Testis (tissue), 5 donors: ENCODE measurements at places on chromosomes 5 and 9. TPM values are rescaled to one million over a fixed set of nuclear protein-coding genes. Genes with fewer than 3 reads are reported as not detected.

- no peaks in the 10 kb centered on the region for H3K4me1 ChIP-seq
- no peak for DNase-seq
- no peaks in the 10 kb centered on the region for H3K36me3 ChIP-seq
- no peak overlapping the region for H3K4me3 ChIP-seq
Measured at GRCh38 chr9:105647595-105648349, 14.5 kb upstream of the TAL2 start.

GRCh38 chr5:31291323-31291854, 97.9 kb downstream of the CDH6 start:
- DNase-seq = no peak
- no peaks in the 10 kb centered on the region for H3K36me3 ChIP-seq
- H3K27me3 ChIP-seq = no peaks in the 10 kb centered on the region
- H3K4me3 ChIP-seq = no peak overlapping the region

DNA sequence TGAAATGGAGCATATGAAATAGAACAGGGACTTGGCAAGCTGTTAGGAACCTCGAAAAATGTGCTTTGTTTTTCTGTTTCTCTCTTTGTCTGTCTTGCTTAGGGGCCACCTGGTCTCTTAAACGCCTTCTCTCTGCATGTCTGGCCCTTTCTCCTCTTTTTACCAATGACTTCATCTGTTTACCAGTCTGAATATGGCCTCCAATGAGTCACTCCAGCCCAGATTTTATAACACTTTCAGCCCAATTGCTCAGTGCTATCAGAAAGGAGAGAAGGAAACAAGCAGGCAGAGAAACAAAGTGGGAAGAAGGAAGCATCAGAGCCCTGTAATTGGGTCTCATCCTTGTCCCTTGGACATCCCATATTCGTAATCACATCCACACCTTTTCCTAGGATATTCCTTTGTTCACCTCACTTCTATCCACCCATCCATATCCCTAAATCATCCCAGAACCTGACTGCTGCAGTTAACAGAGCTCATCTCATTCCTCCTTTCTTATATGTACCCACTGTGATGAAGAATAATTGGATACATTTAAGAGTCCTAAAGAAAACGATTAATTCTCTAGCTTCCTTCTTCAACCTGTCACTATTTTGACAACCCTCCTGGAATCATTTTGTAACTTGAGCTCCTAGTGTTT, 151.8 kb upstream of the GPR151 start:
- no peaks in the 10 kb centered on the region for H3K36me3 ChIP-seq
- no peaks in the 10 kb centered on the region for H3K4me1 ChIP-seq
- no peak for DNase-seq
- H3K27me3 ChIP-seq = no peaks in the 10 kb centered on the region

Gene GOLM1
- total RNA-seq = 28.3 TPM

Gene HSPA5
- total RNA-seq = 183 TPM

Gene LCN9
- total RNA-seq = not detected
